ENCODE measurements at places on chromosomes 5 and 9. TPM values are rescaled to one million over a fixed set of nuclear protein-coding genes. Genes with fewer than 3 reads are reported as not detected.

The SPATA6L gene
- total RNA-seq = 0.94 TPM

The FCN1 gene
- total RNA-seq = not detected

The TMEM215 gene
- total RNA-seq = not detected

The PDE8B gene
- total RNA-seq = not detected

The SLC6A18 gene
- total RNA-seq = not detected

The FOXI1 gene
- not detected for total RNA-seq

The FAF2 gene
- 31.3 TPM for total RNA-seq

The ENHO gene
- not detected for total RNA-seq

The BAG1 gene
- total RNA-seq = 67.6 TPM

The RARS1 gene
- 107 TPM for total RNA-seq

The DMRTA1 gene
- 0.07 TPM for total RNA-seq

The ZDHHC11 gene
- not detected for total RNA-seq

The OTP gene
- total RNA-seq = not detected

The AMBP gene
- not detected for total RNA-seq

The GMCL2 gene
- not detected for total RNA-seq

The MINAR2 gene
- total RNA-seq = not detected

The CD72 gene
- total RNA-seq = not detected

The PCDHA4 gene
- not detected for total RNA-seq

Data from mammary microvascular endothelial cell (primary cell).